Right renal pelvis (tissue), 4 donors: ENCODE measurements at places on chromosomes 1 and 21. TPM values are rescaled to one million over a fixed set of nuclear protein-coding genes. Genes with fewer than 3 reads are reported as not detected.
A peak's percentile ranks its signal among the peaks of the same experiment; 100 is the strongest.

Gene DPT
- polyA plus RNA-seq = not detected

GRCh38 chr1:29222686-29223085 is 8.0 kb downstream of the MECR start:
- no peak for DNase-seq

- no peak for DNase-seq
Observed at GRCh38 chr1:155968051-155968400, 10.3 kb downstream of the ARHGEF2 start.

GRCh38 chr1:212749821-212750535 is 41.6 kb downstream of the NSL1 start:
- peak; percentile 25 for DNase-seq

DNA sequence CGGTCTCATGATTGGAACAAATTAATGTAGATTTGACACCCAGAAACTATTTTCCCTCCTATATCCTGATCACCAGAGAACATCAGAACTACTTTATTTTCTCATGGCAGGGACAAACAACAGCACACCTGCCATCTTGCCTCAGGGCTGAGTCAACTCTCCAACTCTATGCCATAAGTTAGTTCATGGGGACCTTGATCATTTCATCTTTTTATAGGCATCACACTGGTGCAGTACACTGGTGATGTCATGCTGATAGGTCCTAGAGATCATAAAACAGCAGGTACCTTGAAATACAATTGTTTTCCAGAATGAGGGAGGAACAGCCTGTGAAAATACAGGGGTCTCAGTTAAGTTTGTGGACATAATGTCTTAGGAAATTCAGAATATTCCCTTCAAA is 45.8 kb downstream of the EDN2 start:
- DNase-seq = no peak

GRCh38 chr1:36843906-36844610 is 190.3 kb downstream of the GRIK3 start:
- no peak for DNase-seq
